ENCODE measurements at places on chromosomes 5 and 9.

GRCh38 chr9:122827761-122828093 is 661 bp downstream of the PDCL start:
- DNase-seq: peak; percentile 42

DNA sequence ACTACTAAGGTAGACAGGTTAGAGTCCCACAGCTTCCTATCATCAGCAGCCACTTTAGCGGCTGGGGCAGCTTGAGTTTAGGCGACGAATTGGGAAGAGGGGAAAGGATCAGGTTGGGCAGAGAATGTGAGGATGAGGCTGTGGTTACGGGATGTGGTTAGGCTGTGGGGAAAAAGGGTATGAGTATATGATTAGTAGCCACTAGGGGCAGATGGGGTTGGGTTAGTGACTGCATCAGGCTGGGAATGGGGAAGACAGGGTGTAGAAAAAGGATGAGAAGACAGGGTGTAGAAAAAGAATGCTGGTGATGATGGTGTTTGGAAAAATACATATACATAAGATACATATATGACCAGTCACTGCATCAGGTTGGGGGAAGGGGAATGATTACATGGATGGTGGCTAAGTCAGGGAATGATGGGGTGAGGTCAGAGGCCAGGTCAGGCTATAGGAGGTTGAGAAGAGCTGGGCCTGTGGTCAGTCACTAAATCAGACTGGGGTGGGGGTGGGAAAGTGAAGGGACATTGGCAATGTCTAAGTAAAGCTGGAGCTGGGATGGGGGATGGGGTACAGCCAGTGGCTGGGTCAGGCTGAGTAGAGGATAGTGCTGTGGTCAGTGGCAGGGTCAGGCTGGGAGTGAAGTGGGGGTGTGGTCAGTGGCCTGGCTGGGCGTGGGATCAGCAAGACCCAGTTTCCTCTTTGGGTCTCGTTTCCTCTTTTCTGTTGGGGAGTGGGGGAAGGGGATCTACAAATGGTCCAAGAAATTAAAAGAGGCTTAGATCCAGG is 2.1 kb downstream of the TLN1 start:
- DNase-seq: peak; percentile 94

- no peak for DNase-seq
Observed at GRCh38 chr9:88572684-88573083, 37.7 kb downstream of the NXNL2 start.

DNA sequence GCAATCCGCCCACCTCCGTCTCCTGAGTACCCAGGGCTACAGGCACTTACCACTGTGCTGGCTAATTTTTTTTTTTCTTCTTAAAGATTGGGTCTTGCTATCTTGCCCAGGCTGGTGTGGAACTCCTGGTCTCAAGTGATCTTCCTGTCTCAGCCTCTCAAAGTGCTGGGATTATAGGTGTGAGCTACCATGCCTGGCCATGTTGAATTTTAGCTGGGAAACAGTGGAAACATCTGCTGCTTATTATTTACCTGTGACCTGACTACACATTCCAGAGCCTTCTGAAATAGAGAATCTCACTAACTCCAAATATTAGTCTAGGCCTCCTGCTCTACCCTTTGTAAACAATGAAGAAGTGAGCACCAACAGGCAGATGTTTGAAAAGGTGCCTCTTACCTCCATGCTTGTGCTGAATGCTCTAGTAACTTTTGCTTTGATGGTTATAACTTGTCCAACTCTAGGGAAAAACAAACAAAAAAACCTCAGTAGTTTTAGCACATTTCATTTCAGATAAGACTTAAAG is 22.5 kb downstream of the ACOT12 start:
- DNase-seq: no peak

DNA sequence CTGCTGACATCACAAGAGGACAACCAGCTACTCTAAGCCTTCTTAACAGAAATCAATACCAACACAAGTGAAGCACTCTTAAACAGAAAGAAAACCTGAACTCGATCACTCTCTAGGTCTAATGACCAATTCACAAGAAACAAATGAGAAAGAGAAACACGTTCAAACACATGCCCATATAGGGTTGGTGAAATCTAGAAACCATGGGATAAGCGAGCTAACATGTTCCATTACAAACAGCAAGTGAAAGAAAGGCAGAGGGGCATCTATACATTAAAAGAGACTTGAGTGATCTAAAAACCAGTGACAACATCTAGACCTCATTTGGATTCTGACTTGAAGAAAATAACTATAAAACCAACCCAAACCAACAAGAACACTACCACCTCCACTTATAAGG is 74.9 kb upstream of the RETREG1 start:
- DNase-seq: no peak

- DNase-seq: no peak
Observed at GRCh38 chr5:59790376-59790775, 103.2 kb downstream of the PDE4D start.

GRCh38 chr9:3177146-3177761 is 333.4 kb upstream of the PUM3 start:
- no peak for DNase-seq

DNA sequence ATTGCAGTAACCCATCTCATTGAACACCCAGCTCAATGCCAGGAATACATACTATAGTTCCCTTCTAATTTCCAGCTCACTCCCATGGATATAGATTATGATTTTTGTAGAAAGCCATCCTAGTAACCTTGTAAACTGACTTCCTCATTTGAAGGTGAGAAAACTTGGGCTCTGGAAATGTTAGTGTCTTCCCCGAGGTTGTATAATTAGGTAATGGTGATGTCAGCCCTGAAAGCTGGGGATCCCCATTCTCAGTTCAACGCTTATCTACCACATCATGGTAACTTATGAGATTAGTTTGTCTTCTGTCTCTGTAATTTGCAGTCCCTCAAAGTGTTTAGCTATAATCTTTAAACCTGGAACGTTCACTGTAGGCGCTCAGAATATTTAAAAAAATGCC is 34.6 kb upstream of the PTCH1 start:
- DNase-seq: no peak

DNA sequence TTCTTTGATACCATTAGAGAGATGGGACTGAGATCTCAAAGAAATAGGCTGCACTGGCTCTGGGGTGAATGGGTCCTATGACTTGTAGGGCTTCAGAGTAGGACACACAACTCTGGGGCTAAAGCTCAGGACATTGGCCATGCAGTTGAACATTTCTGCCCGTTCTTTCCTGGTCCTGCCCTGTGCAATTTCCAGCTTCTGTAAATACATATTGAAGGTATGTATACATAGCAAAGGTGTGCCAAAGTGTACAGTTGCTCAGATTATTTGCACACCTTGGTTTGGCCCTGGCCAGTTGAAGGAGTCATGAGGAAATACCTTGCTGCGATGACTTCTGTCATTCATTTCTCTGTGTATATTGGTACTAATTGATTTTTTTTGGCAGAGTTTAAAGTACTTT is 52.8 kb upstream of the TAF11L2 start:
- DNase-seq: no peak

- no peak for DNase-seq
Observed at GRCh38 chr9:134935056-134935640, 17.4 kb upstream of the FCN1 start.

- DNase-seq: no peak
Observed at GRCh38 chr9:125990793-125991220, 243.6 kb downstream of the PBX3 start.

DNA sequence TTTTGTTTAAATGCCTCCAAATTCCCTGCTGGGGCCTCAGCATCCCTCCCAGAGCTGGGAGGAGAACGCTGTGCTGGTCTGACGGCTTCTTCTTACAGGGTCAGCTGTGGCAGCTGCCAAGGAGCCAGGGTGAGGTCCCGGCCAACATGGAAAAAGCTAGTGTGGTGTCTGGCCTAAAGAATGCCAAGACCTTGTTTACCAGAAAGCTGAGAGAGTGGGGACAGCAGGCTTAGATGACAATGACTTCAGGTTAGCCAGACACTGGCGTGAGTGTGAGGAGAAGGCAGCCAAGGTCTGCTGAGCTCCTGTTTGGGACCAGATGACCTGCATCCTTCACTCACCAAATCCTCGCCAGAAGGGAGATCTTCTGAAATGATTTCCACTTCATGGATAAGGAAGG is 112.5 kb downstream of the CRB2 start:
- DNase-seq: no peak

DNA sequence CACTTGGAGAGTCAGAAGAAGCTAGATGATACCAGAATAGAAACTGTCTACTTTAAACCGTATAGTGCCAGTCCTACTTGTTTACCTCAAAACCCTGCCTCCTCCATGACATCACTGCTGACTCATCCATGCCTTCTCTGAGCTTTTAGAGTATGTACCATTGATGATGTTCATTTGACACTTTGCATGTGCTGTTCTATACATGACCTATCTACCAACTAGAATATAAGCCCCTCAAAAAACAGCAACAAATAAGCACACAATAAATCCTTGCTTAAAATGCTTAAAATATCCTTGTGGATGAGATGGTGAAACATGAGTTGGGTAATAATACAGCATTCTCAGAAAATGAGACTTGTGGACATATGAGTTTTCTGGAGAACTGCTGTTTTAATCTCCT is 2.6 kb downstream of the CTNNAL1 start:
- DNase-seq: peak; percentile 78

- DNase-seq: peak; percentile 40
Observed at GRCh38 chr5:118544887-118545449, 443.4 kb downstream of the DTWD2 start.

GRCh38 chr9:132588501-132589147 is 6.2 kb downstream of the BARHL1 start:
- DNase-seq: no peak

GRCh38 chr9:69981686-69982445 is 61.8 kb upstream of the MAMDC2 start:
- DNase-seq: peak; percentile 79

GRCh38 chr5:16809010-16809394 is 127.1 kb downstream of the MYO10 start:
- peak; percentile 21 for DNase-seq

GRCh38 chr5:147267082-147267832 is 32.4 kb downstream of the STK32A start:
- DNase-seq: no peak

DNA sequence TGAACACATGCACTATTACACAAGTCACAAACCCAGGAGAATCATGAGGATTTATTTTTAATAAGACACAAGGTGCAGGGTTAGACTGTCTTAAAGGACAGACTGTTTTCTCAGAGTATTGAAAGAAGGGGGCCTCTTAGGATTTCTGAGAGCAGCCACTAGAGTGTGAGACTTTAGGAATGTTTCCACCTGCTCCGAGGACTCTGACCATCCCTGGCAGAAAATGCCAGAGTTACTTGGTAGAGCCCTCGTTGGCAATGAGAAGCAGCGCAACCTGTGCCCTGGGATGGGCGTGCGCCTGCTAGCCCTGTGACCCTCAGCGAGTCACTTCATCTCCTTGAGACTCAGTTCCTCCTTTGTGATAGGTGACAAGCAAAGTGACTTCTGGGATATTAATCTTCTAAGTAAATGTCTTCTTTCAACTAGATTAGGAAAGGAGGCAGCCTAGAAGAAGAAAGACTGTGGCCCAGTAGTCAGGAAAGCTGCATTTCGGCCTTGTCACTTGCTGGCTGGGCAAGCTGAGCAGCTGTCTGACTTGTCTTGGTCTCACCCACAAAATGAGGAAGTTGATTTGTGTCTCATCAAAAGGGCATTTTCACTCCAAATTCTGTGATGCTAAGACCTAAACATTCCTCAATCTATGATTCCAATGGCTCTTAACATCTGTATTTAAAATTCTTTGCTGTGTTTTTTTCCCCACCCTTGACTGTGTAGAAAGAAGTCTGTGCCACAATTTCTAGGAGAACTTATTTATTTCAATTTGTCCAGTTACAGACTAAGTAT is 60.5 kb downstream of the PTCD2 start:
- peak; percentile 36 for DNase-seq

DNA sequence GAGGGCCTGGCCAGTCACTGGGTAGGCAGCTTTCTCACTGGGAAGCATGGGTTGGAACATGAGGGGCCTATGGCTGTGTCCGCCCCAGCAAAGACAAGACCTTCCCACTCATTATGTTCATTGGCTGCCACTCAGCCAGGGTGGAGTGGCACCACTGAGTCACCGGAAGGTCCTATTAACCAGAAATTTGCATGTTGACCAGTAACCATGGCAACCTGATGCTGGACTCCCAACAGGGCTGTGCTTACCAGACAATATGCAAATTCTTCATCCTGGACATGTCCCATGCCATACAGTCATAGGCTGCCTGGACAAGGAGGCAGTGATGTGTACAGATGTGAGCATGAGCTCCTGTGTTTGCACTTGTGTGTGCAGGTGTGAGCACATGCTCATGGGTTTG is 66.7 kb downstream of the PSD2 start:
- peak; percentile 33 for DNase-seq

GRCh38 chr9:134858051-134858841 is 22.4 kb upstream of the FCN2 start:
- peak; percentile 68 for DNase-seq

- no peak for DNase-seq
Observed at GRCh38 chr5:96844481-96844990, 31.8 kb upstream of the ERAP2 start.

GRCh38 chr9:82332774-82333152 is 344.2 kb downstream of the SPATA31D1 start:
- DNase-seq: peak; percentile 71

Measured in fibroblast of skin of right biceps (primary cell).